Dermis blood vessel endothelial cell (primary cell): ENCODE measurements at places on chromosomes 7 and 10. TPM values are rescaled to one million over a fixed set of nuclear protein-coding genes. Genes with fewer than 3 reads are reported as not detected.
A peak's percentile ranks its signal among the peaks of the same experiment; 100 is the strongest.

DNA sequence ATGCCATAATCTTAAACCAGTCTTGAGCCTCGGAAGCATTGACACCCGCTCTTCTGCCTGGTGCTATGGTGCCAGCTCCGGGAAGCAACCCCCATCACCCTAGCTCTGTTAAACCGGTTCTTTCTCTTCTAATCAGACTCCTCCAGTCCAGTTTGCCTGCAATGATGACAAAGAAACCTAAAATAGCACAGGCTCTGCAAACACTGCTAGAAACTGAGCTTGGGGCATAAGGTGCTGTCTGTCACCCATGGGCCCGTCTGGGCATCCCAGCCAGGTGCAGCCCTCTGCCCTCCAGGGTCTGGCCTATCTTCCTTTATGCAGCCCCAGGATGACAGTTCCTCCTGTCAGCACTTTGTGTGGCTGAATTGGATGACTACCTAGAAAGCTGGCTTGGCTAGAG lies 14.2 kb upstream of the CAMK2G start:
- DNase-seq, result no peak

- DNase-seq, result peak; percentile 68
Observed at GRCh38 chr10:69362471-69362954, 54.2 kb downstream of the TACR2 start.

GRCh38 chr10:129511758-129512157 lies 44.7 kb downstream of the MGMT start:
- DNase-seq, result no peak

The CUBN gene
- total RNA-seq, result 6.1 and 27.5 TPM in 2 replicates

DNA sequence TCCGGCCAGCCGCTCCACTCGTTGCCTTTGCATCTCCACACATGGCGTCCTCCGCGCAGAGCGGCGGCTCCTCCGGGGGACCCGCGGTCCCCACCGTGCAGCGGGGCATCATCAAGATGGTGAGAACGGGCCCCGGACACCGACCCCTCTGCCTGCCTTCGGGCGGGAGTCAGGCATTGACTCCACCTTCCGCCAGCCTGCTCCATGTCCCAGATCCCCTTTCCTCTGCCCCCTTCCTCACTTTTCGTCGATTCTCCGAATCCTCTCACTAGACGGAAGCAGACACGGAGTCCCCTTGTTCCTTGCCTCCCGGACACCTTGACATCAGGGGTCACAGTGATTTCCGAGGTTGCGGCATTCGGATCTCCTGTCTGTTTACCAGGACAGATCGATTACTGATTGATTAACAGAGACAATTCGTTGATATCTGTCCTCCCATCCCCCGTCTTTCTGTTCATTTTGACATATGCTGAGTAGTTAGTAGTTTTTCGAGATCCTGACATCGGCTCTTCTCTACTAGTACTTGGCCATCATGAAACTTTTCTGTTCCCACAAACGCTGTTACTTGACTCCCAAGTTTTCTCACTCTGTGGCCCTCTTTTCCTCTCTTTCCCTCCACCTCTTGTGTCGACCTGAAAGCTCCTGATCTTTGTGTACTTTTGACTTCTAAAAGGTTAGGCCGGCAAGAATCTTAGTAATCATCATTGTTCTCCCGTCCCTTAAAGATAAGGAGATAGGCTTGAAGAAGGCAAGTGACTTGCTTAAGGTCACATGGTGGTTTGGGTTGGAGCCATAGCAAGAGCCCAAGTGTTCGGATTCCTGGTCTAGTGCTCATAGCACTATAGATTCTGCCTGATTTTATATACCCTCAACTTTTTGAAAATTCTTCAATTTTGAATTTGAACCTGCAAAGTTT lies 597 bp downstream of the SND1 start:
- peak; percentile 33 for DNase-seq

DNA sequence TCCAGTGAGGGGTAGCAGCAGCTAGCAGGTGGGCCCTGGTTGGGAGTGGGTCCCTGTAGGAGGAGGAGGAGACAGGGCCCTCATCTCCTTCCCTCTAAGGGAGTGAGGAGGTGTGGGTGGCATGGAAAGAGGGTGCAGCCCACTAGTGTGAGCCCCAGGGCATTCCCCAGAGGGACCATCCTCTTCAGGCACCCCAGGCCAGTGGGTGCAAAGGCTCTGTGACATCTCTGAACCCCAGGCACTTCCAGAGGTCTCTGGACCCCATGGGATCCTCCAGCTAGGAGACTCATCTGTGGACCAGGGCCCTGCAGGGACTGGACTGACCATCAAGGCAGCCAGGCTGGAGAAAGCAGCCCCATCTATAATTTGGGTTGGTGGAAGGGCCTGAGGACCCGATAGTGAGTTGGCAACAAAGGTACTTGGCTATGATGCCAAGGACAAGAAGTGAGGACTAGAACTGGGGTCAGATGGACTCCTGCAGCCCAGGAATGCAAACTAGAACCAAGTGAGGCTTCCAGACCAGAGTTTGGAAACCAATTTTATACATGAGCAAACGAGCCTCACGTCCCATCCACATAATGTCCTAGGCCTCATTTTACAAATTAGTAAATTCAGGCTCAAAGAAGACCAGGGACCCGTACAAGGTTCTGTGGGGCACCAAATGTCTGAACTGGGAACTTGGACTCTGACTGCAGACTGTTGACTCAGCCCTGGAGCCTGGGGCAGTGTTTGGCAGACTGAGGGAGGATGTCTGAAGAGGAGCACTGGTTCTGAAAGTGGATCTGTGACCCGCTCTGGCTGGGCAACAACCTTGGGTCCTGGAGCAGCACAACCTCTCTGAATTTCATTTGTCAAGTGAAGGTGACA lies 1.4 kb upstream of the VSTM4 start:
- no peak for DNase-seq

The COBL gene
- under 0.01 TPM in 1 of 2 replicates, not detected in the other for total RNA-seq

GRCh38 chr7:21984042-21984441 lies 38.3 kb upstream of the CDCA7L start:
- DNase-seq, result no peak

- no peak for DNase-seq
Observed at GRCh38 chr7:158498443-158499081, 89.1 kb downstream of the PTPRN2 start.

The TRIM73 gene
- total RNA-seq, result 0.60 and 1.9 TPM in 2 replicates

GRCh38 chr7:94250987-94251386 lies 143.7 kb upstream of the COL1A2 start:
- no peak for DNase-seq

DNA sequence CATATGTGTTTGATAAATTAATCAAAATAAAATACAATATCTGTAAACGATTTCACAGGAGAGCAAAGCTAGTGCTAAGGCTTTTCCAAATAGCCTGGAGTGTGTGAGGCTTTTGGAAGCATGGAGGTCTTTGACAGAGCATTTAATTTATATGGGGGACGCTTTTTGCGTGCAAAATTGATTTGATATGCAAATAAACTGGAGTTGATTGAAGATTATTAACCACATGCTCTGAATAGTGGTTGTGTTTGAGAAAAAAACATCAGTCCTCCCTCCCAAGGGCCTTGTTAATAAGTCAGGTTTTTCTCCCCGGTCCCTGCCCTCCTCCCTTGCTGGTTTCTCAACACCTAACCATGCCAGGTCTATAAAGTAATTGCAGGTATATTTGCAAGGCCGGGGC lies 85.1 kb upstream of the FGFR2 start:
- no peak for DNase-seq
